ENCODE measurements at places on chromosomes 16 and 17.
A peak's percentile ranks its signal among the peaks of the same experiment; 100 is the strongest.

DNA sequence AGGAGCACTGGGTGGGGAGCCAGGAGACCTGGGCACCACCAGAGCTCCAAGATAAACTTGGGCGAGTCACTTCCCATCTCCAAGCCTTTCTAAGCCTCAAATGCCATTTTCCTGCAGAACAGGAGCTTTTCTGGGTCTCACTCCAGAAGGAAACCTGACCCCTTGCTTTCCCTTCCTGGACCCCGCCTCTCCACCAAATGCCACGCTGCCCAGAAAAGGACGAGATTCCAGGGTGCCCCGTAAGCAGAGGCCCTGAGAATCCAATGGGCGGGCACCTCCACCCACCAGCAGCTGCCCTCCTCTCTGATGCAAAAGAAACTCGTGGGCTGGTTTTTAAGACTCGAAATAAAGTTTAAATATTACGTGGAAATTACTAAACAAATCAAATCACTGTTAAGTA is 31.3 kb downstream of the ZNF423 start:
- DNase-seq = no peak

DNA sequence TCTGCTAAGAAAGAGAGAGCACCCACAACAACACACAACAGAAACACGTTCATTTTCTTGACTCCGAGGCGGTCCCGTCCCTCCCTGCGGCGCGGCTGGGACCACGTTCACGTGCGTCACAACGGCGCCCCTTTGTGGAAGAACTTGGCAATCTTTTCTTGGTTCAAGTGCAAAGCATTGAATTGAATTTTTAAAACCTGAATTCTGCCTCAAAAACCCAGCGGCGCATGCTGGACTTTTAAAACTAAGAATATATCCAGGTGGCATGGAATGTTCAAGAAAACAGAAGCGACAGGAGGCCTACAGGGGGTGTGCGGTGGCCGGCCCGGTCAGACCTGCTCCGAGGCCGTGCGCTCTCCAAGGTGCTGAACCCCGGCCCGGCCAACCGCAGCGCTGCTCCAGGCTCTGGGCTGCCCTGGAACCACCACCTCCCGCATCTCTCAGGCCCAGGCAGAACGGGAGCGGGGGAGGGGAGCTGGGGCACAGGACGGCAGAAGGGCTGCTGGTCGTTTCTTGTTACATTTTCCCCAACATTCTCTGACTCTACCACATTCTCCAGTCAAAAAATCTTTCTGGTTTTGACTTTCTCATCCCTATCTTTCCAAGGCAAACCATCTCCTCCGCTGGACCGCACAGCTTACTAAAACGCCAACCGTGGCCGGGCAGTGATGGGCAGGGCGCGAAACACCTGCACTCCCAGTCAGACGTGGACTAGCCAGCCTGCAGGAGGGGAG is 3.4 kb upstream of the HEXD start:
- peak; percentile 74 for DNase-seq

DNA sequence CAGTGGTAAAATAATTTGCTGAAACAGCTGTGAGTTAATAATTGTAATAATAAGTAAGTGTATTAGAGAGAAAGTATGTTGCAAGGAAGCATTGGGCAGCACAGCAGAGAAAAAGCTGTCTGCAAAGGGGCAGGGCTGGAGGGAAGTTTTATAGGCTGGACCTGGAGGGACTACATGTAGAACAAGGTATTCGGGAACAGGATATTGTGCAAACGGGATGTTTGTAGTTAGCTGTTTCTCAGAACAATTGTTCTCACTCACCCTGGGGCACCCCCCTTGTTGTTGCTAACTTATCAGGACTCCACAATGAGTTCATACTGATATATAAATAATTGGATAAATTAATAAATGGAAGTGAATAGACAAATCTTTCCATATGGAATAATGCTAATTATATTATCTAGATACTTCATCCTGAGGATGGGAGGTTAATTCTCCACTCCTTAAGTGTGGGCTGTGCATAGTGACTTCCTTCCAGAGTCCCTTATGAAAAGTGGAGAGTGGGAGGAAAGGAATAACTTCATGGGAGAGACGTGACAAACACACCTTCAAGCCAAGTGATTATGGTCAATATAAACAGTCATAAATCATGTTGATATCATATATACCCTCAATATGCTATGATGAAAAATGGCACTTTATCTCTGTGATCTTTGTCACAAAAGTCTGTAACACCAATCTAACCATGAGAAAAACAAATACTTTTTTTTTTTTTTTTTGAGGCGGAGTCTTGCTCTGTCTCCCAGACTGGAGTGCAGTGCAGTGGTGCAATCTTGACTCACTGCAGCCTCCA is 85.4 kb downstream of the PPM1E start:
- DNase-seq = no peak

DNA sequence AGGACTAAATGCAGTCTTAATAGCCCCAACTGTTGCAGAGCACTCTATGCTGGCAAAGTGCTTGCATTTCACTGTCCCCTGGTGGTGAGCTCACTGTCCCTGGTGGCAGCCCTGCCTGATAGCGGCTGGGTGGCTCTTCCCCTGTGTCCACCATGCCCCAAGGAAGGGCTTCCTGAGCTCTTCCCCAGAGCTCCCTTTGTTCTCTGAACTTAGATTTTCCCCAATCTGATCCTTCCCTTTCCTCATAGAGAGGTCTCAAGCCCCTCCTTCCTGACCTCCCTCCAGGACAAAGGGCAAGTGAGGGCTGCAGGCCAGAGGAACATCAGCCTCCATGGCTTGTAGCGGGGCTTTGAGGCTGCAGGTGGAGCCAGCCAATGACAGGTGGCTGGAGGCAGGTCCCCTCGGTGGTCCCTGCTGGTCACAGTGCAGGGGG is 17.0 kb downstream of the BEAN1 start:
- DNase-seq = no peak

GRCh38 chr17:56680676-56681075 is 87.2 kb downstream of the NOG start:
- DNase-seq = no peak

- DNase-seq = no peak
Observed at GRCh38 chr17:14756479-14756878, 455.6 kb downstream of the HS3ST3B1 start.

GRCh38 chr17:15885770-15886169 is 59.2 kb upstream of the ADORA2B start:
- DNase-seq = no peak

GRCh38 chr16:81863630-81864352 is 84.7 kb downstream of the PLCG2 start:
- no peak for DNase-seq

DNA sequence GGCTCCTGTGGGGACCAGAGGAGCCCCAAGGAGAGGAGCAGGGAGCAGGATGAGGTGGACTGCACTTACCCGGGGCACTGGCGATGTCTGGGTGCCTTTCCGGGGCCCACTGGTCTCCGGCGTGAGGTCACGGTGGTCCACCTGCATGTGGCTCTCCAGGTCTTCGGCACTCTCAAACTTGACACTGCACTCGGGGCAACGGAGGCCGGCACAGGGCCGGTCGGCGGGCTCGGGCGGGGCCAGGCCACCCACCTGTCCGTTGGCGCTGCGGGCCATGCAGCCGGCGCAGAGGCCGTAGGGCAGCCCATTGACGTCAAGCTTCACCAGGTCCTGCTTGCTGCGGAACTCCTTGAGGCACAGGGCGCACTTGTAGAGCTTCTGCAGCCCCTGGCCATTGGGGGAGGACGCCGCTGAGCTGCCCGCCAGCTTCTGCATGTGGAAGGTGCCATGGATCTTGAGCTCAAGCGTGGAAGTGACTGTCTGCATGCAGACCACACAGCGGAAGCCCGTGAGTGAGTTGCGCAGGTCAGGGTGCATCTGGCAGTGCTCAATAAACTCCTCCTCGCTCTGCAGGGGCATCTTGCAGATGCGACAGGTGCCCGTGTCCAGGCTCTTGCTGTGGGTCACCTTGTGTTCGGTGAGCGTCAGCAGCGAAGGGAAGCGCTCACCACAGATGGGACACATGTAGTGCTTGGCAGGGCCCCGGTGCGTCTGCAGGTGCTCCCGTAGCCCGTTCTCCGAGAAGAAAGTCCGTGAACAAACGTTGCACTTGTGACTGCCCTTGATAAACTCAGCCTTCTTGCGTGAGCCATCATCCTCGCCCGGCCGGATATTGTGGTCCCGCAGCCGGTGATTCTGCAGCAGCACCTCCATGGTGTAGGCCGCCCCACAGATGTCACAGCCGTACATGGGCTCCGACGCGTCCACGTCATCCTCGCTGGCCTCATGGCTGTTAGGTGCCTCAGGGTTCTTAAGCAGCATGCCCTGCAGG is 220.0 kb downstream of the ZNF423 start:
- DNase-seq = no peak

- DNase-seq = no peak
Observed at GRCh38 chr17:49362723-49363117, 670 bp upstream of the ZNF652 start.

DNA sequence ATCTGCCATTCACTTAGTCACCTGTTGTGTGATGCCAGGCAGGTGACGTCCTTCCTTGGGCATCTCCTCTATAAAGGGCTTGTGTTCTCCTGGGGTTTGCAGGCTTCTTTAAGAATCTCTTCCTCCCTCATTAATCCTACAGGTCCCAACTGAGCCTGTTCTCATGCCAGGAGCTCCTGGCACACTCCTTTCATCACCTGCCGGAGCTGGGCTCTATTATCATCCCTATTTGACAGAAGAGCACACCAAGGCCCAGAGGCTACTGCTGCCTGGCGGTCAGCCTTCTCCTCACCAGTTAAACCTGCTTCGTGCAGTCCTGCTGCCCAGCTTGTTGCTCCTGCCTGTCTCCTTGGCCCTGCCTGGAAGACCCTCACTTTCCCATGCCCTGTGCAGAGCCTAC is 51.2 kb downstream of the RAI1 start:
- DNase-seq = no peak

GRCh38 chr16:85386467-85387170 is 226.5 kb upstream of the GSE1 start:
- peak; percentile 12 for DNase-seq

DNA sequence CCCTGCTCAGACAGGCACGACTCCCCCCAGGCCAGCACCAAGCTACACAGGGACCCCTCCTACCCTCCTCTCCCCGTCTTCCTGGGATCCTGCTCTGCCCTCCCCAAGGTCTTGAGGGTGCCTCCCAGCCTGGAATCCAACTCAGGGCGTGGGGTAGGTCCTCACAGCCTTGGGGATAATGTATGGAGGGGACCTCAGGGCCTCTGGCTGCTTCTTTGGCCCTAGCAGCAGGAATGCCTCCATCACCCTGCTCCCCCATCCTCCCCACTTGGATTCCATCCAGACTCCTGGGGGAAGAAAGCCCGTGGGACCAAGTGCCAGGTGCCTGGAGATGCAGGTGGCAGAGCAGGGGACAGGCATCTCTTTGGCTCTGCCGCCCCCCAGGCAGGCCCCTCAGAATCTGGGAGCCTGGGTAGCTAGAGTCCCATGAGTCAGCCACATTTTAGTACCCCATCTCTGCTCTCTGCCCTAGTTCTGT is 10.7 kb upstream of the STAC2 start:
- DNase-seq = peak; percentile 22

DNA sequence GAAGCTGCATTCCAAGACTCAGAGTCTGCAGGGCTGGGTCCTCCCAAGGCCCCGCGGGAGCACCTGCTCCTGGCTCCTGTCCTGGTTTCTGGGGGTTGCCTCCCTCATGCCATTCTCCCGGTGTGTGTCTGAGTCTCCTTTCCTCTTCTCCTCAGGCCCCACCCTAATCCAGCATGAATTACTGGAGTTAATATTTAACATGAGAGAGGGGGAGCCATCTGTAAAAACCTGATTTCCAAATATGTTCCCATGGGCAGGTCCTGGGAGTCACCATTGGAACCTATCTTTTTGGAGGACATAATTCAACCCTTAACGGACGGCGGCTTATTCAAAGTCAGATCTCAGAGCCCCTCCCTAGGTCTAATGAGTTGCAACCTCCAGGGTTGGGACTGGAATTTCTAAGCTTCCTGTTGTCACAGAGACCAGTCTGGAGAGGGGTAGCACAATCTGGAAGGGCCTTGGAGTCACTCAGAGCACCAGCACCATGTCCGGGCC is 5.4 kb downstream of the C17orf99 start:
- no peak for DNase-seq

- DNase-seq = no peak
Observed at GRCh38 chr17:15957608-15958307, 12.8 kb downstream of the ADORA2B start.

GRCh38 chr16:64780445-64780844 is 341.4 kb downstream of the CDH11 start:
- DNase-seq = no peak

GRCh38 chr16:79248351-79248750 is 352.2 kb downstream of the MAF start:
- DNase-seq = no peak

DNA sequence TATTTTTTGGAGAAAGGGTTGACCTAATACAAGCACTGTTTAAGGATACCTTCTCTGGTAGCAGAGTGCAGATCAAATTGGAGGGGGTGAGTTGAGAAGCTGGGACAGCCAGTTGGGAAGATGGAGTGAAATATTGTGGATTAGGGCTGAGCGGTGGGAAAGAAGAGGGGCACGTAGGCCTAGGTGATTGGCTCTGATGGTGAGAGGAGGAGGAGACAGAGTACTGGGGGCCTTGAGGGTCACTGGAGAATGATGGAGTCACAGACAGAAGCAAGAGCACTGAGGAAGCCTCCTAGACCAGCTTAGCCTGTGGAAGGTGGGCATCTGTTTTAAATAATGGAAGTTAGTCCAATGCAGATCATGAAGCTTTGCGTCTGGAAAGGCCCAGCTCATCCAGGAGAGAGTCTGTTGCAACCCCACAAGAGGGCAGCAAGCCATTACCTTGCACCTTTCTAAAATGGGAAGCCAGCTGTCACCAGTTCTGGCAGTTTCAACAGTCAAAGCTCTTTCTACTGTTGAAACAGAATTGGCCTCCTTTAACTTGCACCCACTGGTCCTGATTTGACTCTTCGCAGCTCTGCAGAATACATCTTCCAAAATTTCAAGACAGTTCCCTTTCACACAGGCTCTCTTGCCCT is 11.8 kb downstream of the SLC9A5 start:
- DNase-seq = no peak

GRCh38 chr17:2883544-2884213 is 87.4 kb downstream of the RAP1GAP2 start:
- DNase-seq = no peak

DNA sequence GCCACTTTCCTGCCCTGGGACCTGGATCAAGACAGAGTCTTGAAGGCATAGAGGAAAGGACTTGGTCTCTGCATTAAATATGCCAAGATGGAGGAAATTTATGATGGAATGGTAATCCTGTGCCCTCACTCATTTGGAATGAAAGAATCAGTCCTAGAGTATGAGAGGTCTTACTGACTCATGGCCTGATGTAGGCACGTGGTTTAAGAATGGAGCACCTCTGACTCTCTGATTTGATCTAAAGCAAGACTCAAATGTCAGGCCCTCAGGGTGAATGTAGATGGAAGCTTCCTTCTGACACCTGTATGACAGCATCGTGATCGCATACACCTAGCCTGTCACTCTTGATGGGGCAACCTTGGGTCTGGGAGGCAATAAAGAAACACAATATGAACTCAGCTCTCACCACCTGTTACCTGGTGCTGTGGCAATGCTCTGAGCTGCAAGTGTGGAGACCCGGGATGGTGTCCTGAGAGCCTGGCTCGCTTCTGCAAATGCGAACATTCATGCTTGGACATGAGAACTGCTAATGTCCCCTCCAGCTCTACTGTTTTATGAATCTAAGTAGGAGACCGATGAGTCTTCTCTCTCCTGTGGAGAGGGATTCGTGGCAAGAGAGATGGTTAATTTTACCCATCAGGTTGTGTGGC is 229.9 kb downstream of the ABCC12 start:
- DNase-seq = no peak

- DNase-seq = peak; percentile 56
Observed at GRCh38 chr17:50841949-50842354, 6.6 kb downstream of the WFIKKN2 start.

GRCh38 chr16:86549076-86549892 is 5.8 kb downstream of the MTHFSD start:
- DNase-seq = no peak

- DNase-seq = no peak
Observed at GRCh38 chr16:74926805-74927204, 58.1 kb downstream of the WDR59 start.

All from activated T-cell treated with anti-CD3 and anti-CD28 coated beads, Interleukin-2, amount 50 U/mL, for 1 hour (primary cell).